ENCODE measurements at places on chromosomes 2 and 18. TPM values are rescaled to one million over a fixed set of nuclear protein-coding genes. Genes with fewer than 3 reads are reported as not detected.

ERICH2 gene
- 2.4 TPM for polyA plus RNA-seq

FECH gene
- polyA plus RNA-seq: 40.2 TPM

MYO3B gene
- polyA plus RNA-seq: 7.8 TPM

ALPG gene
- polyA plus RNA-seq: not detected

ZBTB7C gene
- polyA plus RNA-seq: 12.8 TPM

SNORC gene
- polyA plus RNA-seq: 1.6 TPM

ANKRD62 gene
- 0.10 TPM for polyA plus RNA-seq

CIDEA gene
- not detected for polyA plus RNA-seq

CYP27A1 gene
- 49.7 TPM for polyA plus RNA-seq

TMEFF2 gene
- polyA plus RNA-seq: 12.6 TPM

DNA sequence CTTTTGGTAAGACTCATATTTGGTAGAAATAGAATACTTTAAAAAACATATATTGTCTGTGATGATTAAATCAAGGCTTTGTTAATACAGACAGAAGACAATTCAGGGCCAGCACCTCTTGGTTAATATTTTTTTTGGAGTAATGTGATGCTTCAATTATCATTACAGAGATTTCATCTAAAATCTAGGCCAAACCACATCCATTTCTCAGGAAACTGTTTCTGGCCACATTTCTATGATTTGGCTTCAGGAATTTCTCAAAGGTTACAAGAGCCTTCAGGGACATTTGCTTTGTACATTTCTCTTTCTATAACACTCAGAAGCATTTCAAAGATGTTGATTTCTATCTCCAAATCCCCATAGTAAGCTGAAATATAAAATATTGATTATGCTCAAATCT, 614.9 kb downstream of the LRP1B start:
- DNase-seq: no peak

DNA sequence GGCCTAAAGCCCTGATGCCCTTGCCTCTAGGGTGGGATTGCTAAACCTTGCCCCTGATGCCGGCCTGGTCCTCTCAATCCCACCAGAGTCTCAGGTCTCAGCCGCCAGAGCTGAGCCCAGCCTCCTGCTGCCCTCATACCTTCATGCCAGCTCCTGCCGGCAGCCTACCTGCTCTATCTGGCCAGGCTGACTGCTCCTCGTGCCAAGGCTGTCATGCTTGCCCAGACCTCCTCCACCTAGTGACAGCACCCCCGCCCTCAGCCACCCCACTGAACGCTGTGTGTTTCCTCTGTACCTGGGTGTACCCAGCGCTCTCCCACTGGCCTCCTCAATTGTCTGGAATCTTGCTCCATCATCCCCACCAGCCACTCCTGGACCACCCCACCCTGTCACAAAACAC, 120.1 kb downstream of the CACNB4 start:
- DNase-seq: no peak

DNA sequence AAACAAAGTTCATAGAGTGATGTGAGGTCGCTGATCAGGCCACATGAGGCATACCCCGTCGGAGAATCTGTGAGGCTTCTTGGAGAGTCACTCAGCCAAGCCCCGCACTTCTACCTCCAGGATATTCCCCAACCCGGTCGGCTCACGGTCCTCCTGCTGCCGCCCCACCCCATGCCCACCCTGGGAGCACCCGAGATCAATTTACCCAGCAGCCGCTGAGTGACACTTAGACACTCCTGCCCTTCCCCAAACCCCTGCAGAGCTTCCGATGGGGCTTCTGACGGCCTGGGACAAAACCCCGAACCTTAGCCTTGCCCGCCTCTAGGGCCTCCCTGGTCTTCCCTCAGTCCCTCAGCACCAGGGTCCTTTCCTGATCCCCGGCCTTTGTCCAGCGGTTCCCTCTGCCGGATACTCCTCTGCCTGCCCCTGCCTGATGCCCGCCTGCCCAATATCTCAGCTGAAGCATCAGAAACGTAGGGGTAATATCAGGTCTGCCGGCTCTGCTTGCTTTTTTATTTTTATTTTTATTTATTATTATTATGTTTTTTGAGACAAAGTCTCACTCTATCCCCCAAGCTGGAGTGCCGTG, 18.9 kb upstream of the OTOS start:
- no peak for DNase-seq

- DNase-seq: no peak
Observed at GRCh38 chr2:88307817-88308216, 137.7 kb downstream of the THNSL2 start.

DNA sequence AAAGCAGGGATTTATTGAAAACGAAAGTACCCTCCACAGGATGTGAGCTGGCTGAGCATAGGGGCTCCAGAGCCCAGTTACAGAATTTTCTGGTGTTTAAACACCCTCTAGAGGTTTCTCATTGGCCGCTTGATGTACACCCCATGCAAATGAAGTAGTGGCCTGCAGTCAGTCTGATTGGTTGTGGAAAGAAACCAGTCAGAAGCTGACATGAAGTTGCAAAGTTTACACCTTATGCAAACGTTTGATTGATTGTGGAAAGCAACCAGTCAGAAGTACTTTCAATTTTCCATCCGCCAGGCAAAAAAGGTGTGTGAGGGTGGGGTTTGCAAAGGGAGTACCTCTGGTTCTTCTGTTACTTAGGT, 62.3 kb downstream of the VWA3B start:
- DNase-seq: no peak

GRCh38 chr2:226758921-226759640, 40.5 kb downstream of the IRS1 start:
- no peak for DNase-seq

- DNase-seq: no peak
Observed at GRCh38 chr2:123737371-123737770, 287.7 kb upstream of the CNTNAP5 start.

DNA sequence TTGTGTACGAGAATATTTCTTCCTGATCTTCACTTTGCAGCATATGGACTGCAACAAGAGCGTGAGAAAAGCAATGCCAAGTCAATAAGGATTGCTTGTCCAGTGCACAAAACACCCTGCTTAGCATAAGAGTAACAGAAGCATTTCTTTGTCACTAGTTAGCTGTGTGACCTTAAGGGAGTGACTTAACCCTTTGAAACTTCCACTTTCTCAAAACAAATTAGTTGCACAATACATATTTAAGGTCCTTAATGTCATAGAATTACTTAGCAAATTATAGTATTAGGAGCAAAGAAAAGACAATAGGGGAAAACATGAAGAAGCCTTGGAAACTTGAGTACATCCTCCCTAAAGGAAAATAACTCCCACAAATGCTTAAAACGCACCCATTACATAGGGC, 230.1 kb downstream of the RNF152 start:
- DNase-seq: no peak

- no peak for DNase-seq
Observed at GRCh38 chr2:219028996-219029828, 12.1 kb downstream of the CFAP65 start.

- no peak for DNase-seq
Observed at GRCh38 chr2:151919786-151920185, 91.6 kb upstream of the ARL5A start.

DNA sequence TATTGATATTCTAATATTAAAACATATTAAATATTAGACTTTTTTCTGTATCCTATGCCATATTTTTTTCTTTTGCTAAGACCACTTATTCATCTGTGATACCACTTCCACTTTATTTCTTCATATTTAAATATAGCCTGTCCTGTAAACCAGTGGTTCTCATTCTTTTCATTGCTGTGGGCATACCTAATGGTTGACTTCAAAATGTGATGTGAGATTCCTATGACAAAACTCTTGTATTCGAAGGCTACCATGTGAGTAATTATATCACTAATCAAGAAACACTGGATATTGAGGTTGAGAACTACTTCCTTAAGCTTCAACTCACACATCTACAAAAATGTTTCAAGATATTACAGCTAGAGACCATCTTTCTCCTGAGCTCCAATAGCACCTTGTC, 3.6 kb downstream of the SCRN3 start:
- DNase-seq: no peak

DNA sequence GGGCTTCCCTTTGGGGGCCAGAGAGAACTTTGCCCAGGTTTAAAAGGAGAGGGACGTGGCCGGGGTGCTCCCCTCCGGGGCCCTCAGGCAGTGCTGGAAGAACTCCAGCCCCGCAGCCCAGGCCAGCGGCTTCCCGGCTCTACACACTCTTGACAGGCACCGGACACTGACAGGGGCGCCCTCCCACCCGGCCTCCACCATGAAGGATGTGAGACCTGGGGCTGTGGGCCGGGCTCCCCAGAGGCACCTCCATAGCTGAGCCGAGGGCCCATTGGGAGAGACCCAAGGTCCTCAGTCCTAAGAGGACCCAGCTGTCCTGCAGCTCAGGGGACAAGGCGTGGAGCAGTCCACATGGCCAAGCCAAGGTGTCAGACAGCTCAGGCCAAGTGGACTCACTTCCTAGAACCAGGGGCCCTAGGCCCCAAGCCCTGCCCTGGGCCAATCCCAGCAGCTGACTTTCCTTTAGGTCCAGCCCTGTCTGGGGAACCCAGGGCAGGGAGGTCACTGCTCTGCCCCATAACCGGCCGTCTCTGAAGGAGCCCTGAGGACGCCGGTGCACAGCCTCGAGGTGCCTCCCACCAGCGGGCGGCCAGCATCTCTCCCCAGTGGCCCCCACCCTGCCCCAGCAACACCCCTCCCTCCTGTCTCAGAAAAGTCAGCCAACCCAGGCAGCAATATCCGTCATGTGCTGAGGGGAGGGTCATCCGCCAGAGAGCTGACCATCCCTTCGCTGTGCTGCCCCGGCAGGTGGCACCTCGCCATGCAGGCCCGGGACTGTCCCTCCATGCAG, 51.8 kb downstream of the BIN1 start:
- DNase-seq: no peak

DNA sequence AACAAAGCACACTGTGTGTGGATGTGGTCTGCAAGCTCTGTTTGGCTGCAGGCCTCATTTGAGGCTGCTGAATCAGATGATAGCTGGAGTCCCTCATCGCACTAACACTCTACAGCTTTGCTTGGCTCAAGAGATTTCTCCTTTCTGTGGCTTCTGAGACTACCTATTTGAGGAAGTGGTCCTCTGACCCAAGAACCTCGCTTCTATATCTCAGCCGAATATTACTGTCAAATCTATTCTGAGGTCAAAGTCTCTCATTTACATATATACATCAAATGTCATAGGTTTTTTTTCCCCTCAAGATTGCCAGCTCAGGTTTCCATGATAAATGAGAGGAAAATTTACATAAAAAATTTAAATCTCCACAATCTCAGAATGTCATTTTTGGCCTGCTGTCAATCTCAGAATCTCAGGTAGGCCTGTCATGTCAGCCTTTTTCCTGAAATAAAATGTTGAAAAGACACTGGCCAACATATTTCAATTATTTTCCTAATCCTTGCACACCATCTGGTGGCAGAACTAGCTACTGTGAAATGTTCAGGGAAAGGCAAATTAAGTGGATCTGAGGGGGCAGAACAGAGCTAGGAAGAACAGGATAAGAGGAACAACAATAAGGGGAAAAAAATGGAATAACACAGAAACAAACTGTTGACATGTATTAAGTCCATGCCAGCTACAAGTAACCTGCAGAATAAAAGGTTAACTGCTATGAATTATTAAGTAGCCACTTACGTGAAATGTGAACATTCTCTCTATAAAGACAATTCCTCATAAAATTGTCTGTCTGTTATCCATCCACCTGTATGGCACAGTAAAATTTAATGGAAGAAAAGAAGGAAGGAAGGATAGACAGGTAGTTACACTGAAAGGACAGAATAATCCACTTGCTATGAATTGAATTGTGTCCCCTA, 39.3 kb downstream of the AP1S3 start:
- DNase-seq: peak; percentile 47

Data from left kidney (tissue), 8 donors.